ENCODE measurements at places on chromosomes 1 and 21. TPM values are rescaled to one million over a fixed set of nuclear protein-coding genes. Genes with fewer than 3 reads are reported as not detected.
A peak's percentile ranks its signal among the peaks of the same experiment; 100 is the strongest.

DNA sequence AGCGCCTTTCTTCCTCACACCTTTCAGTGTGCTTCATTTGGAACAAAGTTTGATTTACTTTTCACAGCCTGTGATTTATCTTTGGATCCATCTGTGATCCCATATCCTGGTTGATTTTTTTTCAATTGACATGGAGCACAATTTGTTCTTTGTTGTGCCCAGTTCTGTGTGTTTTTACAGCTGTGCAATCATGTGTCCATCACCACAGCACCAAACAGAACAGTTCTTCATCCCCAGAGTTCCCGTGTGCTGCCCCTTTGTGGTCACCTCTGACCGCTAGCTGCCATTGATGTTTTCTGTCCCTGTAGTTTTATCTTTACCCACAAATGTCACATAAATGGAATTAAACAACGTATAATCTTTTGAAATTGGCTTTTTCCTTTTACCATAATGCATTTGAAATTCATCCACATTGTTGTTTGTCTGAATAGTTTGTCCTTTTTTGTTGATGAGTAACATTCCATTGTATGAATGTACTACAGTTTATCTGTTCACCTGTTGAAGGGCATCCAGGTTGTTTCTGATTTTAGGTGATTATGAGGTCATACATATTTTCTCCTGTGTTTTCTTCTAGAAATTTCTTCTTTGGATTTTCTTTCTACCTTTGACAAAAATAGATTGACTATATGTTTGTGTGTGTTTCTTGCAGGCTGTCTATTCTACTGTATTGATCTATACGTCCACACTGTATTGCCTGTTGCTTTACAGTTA, 17.4 kb downstream of the MIGA1 start:
- no peak for ATAC-seq

- peak; percentile 71 for ATAC-seq
Measured at GRCh38 chr1:198776602-198777029, 137.8 kb downstream of the PTPRC start.

DNA sequence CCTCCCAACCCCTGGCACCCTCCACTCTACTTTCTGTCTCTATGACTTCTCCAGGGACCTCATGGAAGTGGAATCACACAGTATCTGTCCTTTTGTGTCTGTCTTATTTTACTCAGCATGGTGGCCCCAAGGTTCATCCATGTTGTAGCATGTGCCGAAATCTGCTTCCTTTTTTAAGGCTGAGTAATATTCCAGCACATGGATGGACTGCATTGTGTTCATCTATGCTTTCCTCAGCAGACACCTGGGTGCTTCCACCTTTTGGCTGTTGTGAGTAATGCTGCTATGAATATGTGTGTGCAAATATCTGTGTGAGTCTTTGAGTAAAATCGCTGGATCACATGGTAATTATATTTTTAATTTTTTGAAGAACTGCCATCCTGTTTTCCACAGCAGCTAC, 1.6 kb upstream of the PFKL start:
- no peak for ATAC-seq

- ATAC-seq: no peak
Measured at GRCh38 chr1:147215540-147215916, 9.6 kb downstream of the FMO5 start.

DNA sequence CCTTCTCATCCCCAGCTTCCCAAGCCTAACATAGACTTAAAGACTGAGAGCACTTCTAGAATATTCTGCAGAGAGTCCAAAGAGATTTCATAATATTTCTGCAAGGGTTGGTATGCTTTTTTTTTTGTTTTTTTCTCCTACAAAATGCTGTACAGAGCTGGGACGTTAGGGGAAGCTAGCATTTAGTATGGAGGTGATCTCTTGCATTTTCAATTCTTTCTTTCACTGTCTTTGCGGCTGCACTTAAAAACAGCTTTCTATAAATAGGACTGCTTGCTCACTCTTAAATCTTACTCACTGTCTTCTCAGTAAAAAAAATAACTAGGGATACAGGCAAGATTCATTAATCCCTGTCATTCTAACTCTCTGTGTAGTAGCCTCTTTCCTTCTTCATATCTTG, 7.4 kb downstream of the DSCAM start:
- ATAC-seq: no peak

GRCh38 chr1:31377364-31377863, 4.5 kb upstream of the FABP3 start:
- no peak for ATAC-seq

- ATAC-seq: peak; percentile 83
Measured at GRCh38 chr1:61056573-61057439, 25.6 kb upstream of the NFIA start.

DNA sequence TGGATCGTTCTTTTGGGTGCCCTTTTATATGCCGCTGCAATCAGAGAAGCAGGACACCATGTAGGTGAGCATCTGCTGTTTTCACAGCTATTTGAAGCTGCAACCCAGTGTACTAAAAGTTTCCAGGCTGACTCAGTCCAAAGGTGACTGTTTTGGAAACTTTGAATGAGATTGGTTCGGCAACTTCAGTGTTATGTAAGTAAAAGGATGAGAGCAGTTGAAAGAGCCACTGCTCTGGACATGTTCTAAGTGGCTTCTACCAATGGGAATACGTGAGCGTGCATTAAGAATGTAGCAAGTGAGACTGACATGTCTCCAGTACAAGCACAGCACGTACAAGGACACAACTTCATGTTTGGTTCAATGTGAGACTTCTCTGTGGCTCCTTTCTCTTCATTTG, 55.6 kb downstream of the DDR2 start:
- ATAC-seq: no peak

- no peak for ATAC-seq
Measured at GRCh38 chr1:174809755-174810280, 189.9 kb upstream of the CACYBP start.

DNA sequence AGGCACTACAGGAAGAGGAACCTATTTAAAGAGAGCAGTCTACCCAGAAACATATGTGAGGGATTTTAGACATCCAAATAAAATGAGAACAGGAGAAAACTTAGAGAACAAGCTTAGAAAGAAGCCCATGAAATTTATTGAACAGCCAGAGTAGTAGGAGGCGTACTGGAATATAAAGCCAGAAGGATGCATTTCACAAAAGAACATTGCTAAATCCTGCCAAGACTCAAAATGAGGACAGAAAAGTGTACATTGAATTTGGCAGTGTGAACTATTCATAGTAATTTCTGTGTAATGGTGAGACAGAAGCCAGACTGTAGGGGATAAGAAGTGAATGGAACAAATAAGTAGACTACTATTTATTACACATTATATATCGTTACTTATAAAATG, 22.5 kb downstream of the CEPT1 start:
- no peak for ATAC-seq

Gene UBXN10
- total RNA-seq: 0.04 TPM

Gene CYP4Z1
- total RNA-seq: 0.72 TPM

Gene FAM43B
- total RNA-seq: 0.12 TPM

Gene STPG1
- total RNA-seq: 8.0 TPM

Gene S100A9
- 34,355 TPM for total RNA-seq

Measured in esophagus mucosa (tissue), 1 donor.